ENCODE measurements at places on chromosomes 5 and 9.

DNA sequence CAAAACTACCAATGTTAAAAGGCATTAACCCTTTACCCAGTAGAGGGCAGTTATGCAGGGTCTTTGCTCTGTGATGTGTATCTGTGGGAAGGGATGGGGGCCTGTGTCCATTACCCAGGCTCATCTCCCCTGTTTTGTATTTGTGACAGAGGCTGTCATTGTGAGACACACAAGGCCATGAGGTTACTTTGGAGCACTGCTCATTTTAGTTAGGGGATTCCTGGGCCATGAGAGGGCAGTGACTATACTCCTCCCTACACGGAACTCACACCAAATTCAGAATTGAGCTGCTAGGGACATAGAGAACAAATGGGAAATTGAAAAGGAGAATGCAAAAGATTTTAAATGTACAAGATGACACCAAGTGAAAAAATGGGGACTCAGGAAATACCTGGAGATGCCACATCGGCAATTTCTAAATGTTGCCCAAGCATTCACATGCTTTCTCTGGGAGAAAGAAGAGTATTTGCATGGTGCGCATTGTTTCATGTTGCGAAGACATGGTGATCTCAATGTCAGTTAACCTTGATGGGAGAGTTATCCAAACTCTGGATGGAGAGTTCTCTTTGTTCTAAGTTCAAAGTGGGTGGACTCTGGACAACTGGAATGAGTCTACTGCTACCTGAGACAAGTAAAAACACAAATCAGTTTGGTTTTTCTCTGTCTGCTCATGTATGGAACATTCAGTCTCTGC, 32.5 kb downstream of the C9orf152 start:
- no peak for DNase-seq

GRCh38 chr9:72139226-72139625, 10.0 kb upstream of the GDA start:
- DNase-seq, result no peak

GRCh38 chr5:6581090-6581489, 51.8 kb downstream of the NSUN2 start:
- no peak for DNase-seq

DNA sequence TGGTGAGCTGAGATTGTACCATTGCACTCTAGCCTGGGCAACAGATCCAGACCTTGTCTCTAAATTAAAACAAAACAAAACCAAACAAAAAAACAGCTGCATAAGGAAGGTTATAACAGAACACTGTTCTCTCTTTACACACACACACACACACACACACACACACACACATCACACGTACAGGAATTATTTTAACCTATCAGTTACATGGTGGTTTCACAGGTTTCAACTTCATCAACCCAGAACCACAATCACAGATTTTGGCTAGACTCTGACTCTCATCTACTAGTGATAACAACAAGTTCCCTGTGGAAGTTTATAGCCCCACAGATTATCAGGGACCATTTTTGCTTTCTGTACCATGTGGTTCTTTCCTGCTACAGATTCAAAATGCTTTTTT, 60.2 kb downstream of the RPS23 start:
- no peak for DNase-seq
